ENCODE measurements at places on chromosomes 12 and 14.

GRCh38 chr12:122882908-122883558, 12.9 kb downstream of the VPS37B start:
- DNase-seq = no peak

DNA sequence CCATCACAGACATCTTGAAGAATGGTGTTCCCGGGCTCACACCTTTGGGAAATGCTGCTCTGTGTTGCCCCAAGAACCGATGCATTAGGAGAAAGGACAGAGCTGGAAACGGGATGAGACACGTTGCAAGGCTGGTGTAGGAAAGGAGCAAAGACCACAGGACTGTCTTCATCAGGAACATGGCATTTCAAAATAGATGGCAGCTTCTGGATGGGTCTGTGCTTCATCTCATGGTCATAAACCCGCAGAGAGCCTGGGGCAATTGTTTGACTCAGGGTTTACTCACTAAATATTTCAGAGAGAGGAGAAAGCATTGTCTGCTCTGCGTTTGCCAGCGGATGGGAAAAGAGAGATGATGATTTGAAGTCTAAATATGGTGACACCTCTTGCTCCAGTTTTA, 76.3 kb downstream of the CACNA1C start:
- no peak for DNase-seq

GRCh38 chr14:105248368-105249181, at the start of gene BTBD6:
BTBD6 (plus strand) TSS chr14:105248533; CDS start chr14:105248712, 179 bp downstream.
- DNase-seq = peak; percentile 87

DNA sequence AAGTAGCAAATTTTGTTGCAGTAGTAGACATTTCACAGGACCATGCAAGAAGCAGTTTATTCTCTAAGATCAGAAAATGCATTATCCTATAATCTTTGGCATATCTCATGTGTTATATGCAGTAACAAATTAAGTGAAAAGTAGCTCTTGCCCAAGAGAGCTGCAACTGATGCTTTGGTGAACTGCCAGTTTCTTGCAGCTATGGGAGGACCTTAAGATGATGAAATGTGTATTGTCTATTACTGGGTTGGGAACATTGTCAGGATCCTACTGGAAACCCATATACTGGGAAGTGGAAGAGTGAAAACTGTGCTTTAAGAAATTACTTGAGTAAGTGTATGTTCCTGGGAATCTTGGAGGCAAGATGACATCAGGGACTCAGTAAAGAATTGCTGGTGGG, 238.8 kb downstream of the DACT1 start:
- DNase-seq = peak; percentile 78

Measured in choroid plexus epithelial cell (primary cell).